ENCODE measurements at places on chromosomes 3 and 15. TPM values are rescaled to one million over a fixed set of nuclear protein-coding genes. Genes with fewer than 3 reads are reported as not detected.

- peaks cover 27% of the 10 kb centered on the region for H3K4me1 ChIP-seq
- H3K27me3 ChIP-seq = no peaks in the 10 kb centered on the region
- no peaks in the 10 kb centered on the region for H3K36me3 ChIP-seq
- no peak for DNase-seq
- no peak overlapping the region for H3K27ac ChIP-seq
- no peak overlapping the region for H3K4me3 ChIP-seq
Measured at GRCh38 chr3:177364236-177364635, 167.0 kb upstream of the TBL1XR1 start.

DNA sequence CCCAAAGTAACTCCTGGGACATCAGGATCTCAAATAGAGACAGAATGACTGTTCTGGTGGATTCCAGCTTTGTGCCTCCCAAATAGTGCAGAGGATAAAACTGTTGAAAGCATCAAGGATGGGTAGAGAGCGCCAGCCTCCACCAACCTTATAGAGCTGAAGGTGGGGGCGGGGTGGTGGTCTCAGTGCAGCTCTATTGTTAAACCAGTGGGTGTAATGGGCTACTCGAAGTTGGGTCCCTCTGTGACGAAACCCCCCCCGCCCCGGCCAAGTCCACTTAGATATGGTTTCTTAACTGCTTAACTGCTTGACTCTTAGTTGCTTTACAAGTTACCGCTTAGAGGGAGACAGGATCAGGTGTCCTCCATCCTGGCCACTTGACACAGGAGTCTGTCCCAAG is 22.7 kb downstream of the DHX30 start:
- H3K36me3 ChIP-seq = no peaks in the 10 kb centered on the region
- peak overlapping the region; percentile 93 for H3K4me3 ChIP-seq

- DNase-seq = no peak
- H3K27me3 ChIP-seq = peaks cover 6% of the 10 kb centered on the region
- no peaks in the 10 kb centered on the region for H3K36me3 ChIP-seq
- no peak overlapping the region for H3K4me3 ChIP-seq
- no peaks in the 10 kb centered on the region for H3K4me1 ChIP-seq
- H3K27ac ChIP-seq = no peak overlapping the region
Measured at GRCh38 chr3:169931747-169932520, 20.6 kb downstream of the SAMD7 start.

GRCh38 chr15:62824111-62825015 is 218.2 kb upstream of the TPM1 start:
- peak overlapping the region; percentile 49 for H3K27ac ChIP-seq
- H3K4me1 ChIP-seq = peaks cover 20% of the 10 kb centered on the region
- no peak overlapping the region for H3K4me3 ChIP-seq
- DNase-seq = no peak
- no peaks in the 10 kb centered on the region for H3K36me3 ChIP-seq
- H3K27me3 ChIP-seq = no peaks in the 10 kb centered on the region

GRCh38 chr3:187213616-187214015 is 16.3 kb downstream of the RTP1 start:
- DNase-seq = no peak
- no peaks in the 10 kb centered on the region for H3K27me3 ChIP-seq
- peaks cover 19% of the 10 kb centered on the region for H3K4me1 ChIP-seq
- no peaks in the 10 kb centered on the region for H3K36me3 ChIP-seq
- H3K27ac ChIP-seq = no peak overlapping the region

DNA sequence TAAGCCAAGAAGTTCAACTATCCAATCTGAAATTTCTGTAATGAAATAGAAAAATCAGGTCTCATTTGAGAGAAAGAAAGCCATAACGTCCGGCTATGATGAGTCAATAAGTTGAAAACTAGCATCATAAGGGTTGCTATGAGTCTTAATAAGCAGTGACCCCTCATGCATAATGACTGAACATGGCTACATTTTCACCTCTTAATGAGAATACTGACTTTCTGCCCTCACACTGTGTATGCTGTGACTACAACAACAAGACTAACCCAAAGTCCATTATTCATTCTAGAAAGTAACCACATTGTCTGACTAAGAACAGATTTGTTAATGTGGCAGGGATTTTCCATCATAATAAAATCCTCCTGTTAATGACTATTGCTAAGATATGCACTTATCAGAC is 884.0 kb upstream of the CADM2 start:
- no peak overlapping the region for H3K4me3 ChIP-seq
- H3K27ac ChIP-seq = no peak overlapping the region
- no peaks in the 10 kb centered on the region for H3K4me1 ChIP-seq

DNA sequence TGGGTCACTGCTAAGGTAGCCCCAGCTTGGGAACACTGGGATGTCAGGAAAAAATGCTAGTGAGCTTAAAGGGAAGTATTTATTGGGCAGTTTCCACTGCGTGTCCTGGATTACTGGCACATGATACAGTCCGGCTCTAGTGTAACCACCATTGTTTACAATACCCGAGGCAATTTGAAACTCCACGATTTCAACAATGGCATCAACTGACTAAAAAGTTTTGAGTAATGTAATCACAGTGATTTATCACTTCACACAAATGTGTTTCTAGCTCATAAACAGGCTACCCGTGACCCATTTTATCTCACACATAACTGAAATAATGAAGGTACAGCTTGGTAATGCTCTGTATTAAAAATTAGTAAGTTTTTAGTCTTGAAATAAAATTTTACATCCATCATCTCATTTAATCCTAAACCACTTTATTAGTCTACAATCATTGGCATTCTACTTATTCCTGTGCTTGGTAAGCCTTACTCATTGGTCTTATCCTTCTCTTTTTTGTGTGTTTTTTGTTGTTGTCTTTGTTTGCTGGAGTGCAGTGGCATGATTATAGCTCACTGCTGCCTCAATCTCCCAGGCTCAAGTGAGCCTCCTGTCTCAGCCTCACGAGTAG is 7.6 kb downstream of the ZMAT3 start:
- no peaks in the 10 kb centered on the region for H3K36me3 ChIP-seq
- no peak overlapping the region for H3K27ac ChIP-seq
- no peaks in the 10 kb centered on the region for H3K4me1 ChIP-seq
- H3K4me3 ChIP-seq = no peak overlapping the region

DNA sequence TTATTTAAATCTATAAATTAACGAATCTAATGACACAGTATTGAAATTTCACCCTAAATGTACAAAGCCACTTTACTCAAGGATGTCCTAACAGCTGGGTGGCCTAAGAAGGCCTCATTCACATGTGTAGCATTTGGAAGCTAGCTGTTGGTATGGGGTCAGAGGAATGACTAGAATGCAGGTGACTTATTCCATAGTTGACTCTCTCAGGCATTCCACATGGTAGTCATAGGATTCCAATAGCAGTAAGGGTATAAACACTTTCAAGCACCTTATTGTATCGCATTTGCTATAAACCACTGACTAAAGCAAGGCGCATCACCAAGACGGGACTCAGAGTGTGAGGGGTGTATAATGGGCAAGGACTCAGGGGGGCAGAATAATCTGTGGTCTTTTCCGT is 294.8 kb upstream of the EPHA3 start:
- no peak overlapping the region for H3K4me3 ChIP-seq
- no peak overlapping the region for H3K27ac ChIP-seq
- H3K36me3 ChIP-seq = no peaks in the 10 kb centered on the region
- DNase-seq = no peak
- H3K4me1 ChIP-seq = no peaks in the 10 kb centered on the region

DNA sequence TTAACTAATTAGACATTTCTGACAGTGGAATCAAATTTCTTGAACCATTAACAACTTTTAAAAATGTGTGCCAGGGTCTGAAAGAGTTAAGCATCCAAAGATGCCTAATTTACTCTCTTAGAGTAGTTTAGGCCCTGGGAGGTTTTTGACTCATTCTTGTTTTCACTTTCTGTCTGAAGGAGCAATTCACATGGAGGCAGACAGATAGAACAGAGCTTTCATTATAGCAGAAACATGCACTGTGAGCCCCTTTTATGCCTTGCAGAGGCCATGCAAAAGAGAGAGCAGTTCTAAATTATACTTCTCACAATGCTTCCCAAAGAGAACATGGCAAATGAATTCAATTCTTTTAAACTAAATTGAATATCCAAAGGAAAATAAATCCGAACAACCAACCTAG is 554.8 kb downstream of the MFSD1 start:
- H3K27me3 ChIP-seq = no peaks in the 10 kb centered on the region
- no peak overlapping the region for H3K27ac ChIP-seq
- H3K4me3 ChIP-seq = no peak overlapping the region
- no peaks in the 10 kb centered on the region for H3K4me1 ChIP-seq
- no peak for DNase-seq

DNA sequence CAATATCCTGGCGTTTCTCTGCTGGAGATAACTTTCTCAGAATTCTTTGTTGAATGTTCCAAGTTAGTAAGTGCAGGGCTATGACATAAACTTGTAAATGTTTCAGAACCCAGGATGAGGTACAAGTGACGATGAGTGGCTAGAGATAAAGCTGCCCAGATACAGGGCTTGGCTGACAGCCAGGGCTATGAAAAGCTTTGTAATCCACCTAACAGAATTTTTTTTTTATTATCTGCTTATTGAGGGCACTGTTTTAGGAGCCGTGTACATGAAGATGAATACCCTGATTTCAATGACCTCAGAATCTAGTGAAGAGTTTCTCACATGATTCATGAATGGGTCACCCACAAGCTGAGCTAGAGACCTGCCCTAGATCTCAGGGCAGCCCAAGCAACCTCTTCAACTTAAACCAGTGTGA is 431.4 kb downstream of the DIPK2A start:
- H3K4me3 ChIP-seq = no peak overlapping the region
- no peaks in the 10 kb centered on the region for H3K27me3 ChIP-seq
- H3K36me3 ChIP-seq = no peaks in the 10 kb centered on the region
- no peak overlapping the region for H3K27ac ChIP-seq
- DNase-seq = no peak

DNA sequence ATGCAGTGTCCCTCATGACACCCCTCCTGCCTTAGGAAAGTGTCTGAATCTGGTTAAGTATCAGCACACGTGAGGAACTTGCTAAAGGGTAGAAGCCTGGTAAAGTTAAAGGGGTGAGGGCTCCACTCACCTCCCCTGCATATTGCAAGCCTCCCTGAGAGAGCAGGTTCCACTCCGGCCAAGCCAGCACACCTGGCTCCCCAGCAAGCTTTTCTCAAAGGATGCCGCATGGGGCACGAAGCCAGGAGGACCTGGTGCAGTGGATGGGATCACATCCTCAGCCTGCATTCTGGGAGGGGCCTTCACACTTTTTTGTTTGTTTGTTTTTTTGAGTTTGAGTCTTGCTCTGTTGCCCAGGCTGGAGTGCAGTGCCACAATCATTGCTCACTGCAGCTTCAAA is 79.9 kb downstream of the PCSK6 start:
- H3K27me3 ChIP-seq = no peaks in the 10 kb centered on the region
- DNase-seq = no peak
- H3K27ac ChIP-seq = no peak overlapping the region
- no peaks in the 10 kb centered on the region for H3K4me1 ChIP-seq
- no peak overlapping the region for H3K4me3 ChIP-seq

DNA sequence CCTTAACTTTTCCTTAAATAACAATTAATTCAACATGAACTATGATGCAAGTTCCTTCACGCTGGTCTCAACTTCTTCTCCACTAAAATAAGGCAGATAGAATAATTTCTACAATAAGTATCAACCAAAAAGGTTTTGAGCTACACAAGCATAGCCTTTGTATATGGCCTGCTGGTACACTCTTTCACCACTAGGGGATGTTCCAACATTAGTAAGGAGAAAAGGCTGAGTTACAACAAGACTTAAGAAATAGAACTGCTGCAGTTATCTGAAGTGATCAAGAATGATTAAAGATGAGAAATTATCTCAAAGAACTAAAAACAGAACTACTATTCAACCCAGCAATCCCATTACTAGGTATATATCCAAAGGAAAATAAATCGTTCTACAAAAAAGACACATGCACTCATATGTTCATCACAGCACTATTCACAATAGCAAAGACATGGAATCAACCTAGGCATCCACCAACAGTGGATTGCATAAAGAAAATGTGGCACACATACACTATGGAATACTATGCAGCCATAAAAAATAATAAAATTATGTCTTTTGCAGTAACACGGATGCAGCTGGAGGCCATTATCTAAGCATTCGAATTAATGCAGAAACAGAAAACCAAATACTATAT is 14.4 kb downstream of the ATP13A3 start:
- no peak overlapping the region for H3K27ac ChIP-seq
- H3K27me3 ChIP-seq = no peaks in the 10 kb centered on the region
- no peak overlapping the region for H3K4me3 ChIP-seq
- DNase-seq = peak; percentile 31
- no peaks in the 10 kb centered on the region for H3K4me1 ChIP-seq
- peaks cover 23% of the 10 kb centered on the region for H3K36me3 ChIP-seq

DNA sequence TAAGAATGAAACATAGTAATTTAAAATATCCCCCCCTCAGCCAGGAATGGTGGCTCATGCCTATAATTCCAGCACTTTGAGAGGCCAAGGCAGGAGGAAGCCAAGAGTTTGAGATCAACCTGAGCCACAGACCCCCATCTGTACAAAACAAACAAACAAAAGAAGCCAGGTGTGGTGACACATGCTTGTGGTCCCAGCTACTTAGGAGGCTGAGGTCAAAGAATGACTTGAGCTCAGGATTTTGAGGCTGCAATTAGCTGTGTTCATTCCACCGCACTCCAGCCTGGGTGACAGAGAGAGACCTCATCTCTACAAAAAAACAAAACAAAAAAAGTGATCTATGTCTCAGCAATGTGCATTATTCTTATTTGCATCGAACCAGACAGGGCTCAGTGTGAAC is 800.8 kb downstream of the MCTP2 start:
- no peak overlapping the region for H3K27ac ChIP-seq
- no peak for DNase-seq
- H3K4me3 ChIP-seq = no peak overlapping the region
- no peaks in the 10 kb centered on the region for H3K4me1 ChIP-seq

DNA sequence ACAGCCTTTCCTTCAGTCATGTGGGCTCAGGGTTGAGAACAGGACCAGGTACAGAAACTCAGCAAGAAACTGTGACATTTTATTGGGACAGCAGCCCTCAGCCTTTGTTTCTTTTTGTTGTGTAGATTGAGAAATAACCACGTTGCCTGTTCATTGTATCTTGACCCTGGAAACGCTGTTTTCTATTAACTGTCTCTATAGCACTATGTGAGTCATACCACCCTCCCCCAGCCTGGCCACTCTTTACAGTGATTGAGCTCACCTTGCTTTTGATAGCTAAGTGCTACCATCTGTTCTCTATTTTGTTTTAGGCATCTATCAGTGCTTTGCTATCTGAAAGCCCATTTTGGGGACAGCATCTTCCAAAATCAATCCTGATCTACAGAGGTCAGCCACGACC is 127.9 kb downstream of the CD47 start:
- H3K4me3 ChIP-seq = no peak overlapping the region
- H3K27me3 ChIP-seq = no peaks in the 10 kb centered on the region
- peak; percentile 62 for DNase-seq
- peaks cover 13% of the 10 kb centered on the region for H3K4me1 ChIP-seq
- H3K27ac ChIP-seq = no peak overlapping the region

Gene HTR3E
- total RNA-seq = not detected

Gene GPR62
- total RNA-seq = not detected

Gene CILP
- total RNA-seq = 0.07 TPM

Gene CRABP1
- not detected for total RNA-seq

Gene RARRES1
- 20.5 TPM for total RNA-seq

Gene CYP11A1
- 7.1 TPM for total RNA-seq

Gene FBLN2
- total RNA-seq = 1.8 TPM

Gene CCNB2
- 99.2 TPM for total RNA-seq

Gene LRRN1
- total RNA-seq = 0.65 TPM

Gene GOLGA8S
- total RNA-seq = 0.09 TPM

Gene CCR8
- total RNA-seq = not detected

Gene SYNPR
- not detected for total RNA-seq

Gene KLHL6
- 0.04 TPM for total RNA-seq

Gene MEX3B
- not detected for total RNA-seq

Gene SPESP1
- not detected for total RNA-seq

Gene ISY1
- total RNA-seq = 63.1 TPM

Gene CNTN4
- not detected for total RNA-seq

Gene MFGE8
- 54.5 TPM for total RNA-seq

Data from PC-9 (cell line).